ENCODE measurements at places on chromosomes 6 and 20.

DNA sequence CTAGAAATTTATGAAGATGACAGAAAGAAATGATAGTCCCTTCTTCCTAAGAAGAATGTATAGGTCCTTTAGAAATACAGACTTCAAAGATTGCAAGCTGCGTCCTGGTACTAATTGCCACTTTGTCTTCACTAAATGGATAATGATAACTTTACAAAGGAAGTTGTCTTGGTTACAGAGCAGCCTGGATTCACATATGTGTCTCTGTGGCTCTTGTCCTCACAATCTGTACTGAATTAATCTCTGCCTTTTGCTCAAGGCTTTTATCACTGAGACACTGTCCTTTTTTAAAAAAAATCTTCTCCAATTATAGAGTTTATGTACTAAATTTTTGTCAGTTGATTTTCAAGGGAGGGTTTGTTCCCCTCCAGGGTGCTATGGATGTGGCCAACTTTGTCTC, 17.5 kb upstream of the MRAP2 start:
- DNase-seq, result no peak

DNA sequence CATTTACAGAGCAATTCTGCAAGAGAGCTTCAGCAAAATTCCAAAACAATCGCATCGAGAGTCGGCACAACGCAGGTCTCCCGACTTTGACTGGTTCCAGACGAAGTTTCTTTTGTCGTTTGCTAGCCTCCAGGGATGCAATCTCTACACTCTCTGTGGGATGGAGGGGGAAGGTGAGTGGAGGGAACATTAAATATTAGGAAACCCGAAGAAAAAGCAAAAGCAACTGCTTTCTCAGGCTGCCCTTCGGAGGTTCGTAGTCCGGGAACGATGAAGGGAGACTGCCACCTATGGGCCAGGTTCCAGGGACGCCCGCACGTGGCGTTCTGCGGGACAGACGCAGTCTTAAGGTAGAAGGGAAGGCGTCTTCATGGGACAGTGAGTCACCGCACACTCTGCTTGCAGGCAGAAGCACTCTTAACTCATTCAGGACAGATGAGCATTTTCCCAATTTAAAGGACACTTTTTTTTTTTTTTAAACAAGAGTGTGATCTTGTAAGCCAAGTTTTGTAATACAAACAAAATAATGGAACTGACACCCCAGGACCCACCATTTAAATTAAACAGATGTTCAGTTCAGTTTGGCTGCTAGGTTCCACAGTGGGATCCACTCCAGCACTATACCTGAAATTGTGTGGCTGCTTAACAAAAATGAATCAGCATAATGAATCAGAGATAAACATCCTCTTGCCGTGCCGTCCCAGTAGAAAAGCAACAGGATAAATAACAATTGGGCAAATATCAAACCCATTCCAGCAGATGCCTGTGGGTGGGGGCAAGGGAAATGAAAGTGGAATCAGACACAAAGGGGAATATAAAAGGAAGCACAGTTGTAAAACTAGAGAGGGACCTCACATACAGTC, 65.8 kb upstream of the ARMC2 start:
- peak; percentile 84 for DNase-seq

DNA sequence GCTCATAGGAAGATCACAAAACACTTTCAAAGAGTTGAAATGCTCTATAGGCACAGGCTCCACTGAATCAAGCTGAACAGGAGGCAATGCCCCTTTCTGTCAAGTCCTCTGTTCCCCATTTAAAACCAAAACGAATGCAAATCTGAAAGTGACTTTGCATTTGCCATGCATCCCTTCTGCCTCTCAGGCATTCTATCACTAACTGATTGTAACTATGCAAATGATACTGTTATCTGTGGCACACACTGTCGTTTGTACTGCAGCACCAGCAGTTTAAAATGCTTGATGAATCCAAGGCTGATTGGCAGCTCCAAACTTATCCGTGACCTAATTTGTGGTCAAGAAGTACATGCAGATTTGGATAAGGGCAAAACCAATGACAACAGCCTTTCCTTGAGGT, 1067.5 kb upstream of the MAP3K7 start:
- DNase-seq, result no peak

DNA sequence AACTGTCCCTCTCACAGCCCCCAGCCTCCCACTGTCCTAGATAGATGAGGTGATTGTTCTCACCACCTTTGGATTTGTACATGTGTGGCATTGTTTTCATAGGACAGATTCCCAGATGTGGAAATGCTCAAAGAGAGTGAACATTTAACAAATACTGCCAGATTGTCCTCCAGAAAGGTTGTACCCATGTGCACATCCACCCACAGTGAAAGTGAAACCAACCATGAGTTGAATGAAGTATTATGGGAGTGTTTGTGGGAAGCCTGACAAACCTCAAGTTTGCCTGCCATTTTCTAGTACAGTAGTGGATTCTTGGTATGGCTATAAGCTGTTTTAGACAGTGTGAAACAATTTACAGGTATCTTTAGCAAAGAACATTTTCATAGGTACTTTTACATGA, 42.7 kb downstream of the ANKRD6 start:
- DNase-seq, result peak; percentile 26

GRCh38 chr6:168860341-168860740, 393.3 kb downstream of the THBS2 start:
- no peak for DNase-seq

GRCh38 chr20:34824806-34825529, 483 bp downstream of the NCOA6 start:
- DNase-seq, result peak; percentile 56

Measured in CD4-positive, alpha-beta T cell treated with Interleukin-2 at 100 ng/mL for 4 hours (primary cell).